ENCODE measurements at places on chromosomes 5 and 9.
A peak's percentile ranks its signal among the peaks of the same experiment; 100 is the strongest.

- DNase-seq, result no peak
Observed at GRCh38 chr9:97695390-97695789, 1.8 kb downstream of the XPA start.

DNA sequence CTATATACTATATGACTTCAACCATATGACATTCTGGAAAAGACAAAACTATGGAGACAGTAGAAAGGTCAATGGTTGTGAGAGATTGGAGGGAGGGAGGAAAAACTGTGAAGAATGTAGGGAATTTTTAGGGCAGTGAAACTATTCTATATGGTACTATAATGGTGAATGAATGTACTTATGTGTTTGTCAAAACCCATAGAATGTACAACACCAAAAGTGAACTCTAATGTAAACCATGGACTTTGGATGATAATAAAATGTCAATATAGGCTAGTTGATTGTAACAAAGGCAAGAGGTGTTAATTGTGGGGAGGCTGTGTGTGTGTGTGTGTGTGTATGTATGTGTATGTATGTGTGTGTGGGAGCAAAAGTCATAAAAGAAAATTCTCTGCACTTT, 10.8 kb upstream of the STOM start:
- DNase-seq, result no peak

- DNase-seq, result no peak
Observed at GRCh38 chr5:67515020-67515689, 318.6 kb upstream of the CD180 start.

DNA sequence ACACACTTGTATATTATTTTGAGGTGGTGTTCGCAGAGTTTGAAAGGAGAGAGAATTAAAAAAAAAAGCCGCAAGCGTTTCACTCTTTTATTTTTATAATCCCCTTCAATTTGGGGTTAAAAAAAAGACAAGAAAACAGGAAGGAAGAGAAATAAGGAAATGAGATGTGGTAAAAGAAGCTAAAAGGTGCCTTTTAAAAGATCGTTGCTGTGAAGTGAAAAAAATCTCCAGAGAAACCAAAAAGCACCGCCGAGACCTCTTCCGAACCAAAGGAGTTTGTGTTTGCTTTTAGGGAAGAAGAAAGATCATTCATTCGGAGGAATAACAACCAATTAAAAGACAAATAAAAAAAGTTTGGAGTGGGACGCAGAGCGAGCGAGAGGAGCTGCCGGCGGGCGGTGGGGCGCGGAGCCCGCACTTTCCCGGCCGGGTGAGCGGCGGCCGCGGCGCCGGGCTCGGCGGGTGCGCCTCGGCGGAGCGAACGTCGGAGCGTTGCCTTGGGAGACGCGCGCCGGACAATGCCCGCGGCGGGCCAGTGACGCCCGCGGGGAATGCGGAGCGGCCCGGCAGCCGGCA, 355 bp downstream of the TLE4 start:
- DNase-seq, result no peak

DNA sequence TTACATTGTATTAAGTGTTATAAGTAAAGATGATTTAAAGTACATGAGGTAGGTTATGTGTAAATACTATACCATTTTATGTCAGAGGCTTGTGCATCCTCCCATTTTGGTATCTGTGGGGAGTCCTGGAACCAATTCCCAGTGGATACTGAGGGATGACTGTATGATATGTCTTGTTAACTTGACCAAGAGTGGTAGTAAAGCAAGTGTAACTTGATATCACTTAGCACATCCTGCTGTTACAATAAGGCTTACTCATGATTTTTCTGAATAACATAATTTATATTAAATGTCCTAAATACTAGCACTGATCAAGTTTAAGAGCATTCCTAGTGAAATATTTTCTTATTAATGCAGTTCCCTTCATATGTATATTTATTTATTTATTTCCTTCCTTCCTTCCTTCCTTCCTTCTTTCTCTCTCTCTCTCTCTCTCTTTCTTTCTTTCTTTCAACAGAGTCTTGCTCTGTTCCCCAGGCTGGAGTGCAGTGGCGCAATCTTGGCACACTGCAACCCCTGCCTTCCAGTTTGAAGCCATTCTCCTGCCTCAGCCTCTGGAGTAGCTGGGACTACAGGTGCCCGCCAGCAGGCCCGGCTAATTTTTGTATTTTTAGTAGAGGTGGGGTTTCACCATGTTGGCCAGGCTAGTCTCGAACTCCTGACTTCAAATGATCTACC, 7.5 kb downstream of the NDFIP1 start:
- DNase-seq, result no peak

- no peak for DNase-seq
Observed at GRCh38 chr9:104287253-104287878, 193.3 kb downstream of the SMC2 start.

DNA sequence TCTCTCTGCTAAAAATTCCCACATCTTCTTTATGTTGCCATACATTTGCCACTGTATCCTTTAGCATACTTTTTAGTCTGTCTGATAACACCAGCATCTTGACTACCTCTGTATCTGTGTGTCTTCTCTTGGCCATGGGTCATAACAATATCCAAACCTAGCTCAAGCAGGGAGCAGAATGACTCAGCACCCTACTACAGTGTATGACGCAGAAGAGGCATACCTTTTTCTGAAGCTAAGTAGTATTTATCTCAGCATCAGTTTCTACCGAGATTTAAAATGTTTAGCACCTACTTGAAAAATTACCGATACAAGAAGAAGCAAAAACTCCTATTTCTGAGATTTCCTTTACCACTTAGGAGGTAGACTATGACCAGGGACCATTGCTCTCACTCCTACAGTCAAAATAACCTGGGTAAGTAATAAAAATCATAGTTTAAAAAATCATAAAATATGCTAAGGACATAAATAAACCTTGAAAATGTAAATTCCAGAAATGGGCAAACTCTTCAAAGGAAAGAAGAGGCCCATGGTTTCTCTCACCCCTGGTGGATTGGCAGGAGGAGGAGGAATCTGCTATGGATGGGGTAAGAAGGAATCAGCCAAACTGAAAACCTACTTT, 286.5 kb downstream of the MAST4 start:
- no peak for DNase-seq

DNA sequence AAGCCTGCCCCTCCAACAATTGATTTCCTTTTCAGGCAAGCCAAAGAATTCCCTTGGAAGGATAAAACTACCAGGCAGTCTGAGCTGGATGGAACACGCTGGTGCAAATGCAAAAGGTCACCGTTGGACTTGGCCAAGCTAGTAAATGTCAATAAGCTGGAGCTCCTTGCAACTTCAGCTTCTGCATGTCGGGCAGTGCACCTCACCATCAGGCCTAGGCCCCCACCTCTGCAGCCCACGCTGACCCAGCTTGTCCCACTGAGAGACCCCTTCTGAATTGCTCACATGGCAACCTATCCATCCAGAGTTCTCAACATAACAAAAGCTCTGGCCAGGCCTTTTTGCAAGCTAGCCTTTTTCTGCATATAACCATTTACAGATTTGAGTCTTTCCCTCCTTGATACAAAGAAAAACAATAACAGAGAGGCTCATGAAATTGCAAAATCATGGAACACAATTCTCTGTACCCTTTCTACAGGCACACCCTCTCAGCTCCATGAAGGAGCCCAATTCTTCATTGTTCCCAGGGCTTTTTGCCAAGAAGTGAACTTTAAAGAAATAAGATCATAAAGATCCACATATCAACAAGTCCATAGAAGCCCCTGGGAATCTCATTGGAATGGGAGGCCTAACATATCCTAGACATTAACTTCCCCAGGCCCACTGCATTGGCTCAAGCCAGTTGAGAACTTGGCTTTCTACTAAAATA, 123.9 kb upstream of the SLIT3 start:
- DNase-seq, result no peak

DNA sequence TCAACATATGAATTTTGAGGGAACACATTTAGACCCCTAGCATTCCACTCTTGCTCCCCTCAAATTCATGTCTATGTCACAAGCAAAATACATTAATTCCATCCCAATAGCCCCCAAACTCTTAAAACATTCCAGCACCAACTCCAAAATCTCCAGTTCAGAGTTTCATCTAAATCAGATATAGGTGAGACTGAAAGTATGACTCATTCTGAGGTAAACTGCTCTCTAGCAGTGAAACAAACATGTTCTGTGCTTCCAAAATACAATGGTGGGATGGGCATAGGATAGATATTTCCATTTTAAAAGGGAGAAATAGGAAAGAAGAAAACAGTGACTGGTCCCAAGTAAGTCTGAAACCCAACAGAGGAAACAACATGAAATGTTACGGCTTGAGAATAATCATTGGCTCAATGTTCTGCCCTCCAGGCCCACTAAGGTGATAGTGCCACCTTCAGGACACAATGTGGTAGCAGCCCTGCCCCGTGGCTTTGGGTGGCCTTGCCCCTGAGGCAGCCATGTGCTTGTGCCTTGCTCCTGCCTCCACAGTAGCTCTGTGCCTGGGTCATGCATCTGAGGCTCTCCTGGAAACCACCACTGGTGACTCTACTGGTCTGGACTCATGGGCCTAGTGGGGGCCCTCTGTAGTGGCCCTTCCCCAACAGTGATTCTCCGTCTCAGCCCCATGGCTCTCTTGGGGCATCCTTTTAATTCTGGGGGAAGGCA, 36.4 kb upstream of the IPPK start:
- DNase-seq, result no peak

GRCh38 chr9:7388755-7389154, 410.8 kb downstream of the DMAC1 start:
- DNase-seq, result no peak

DNA sequence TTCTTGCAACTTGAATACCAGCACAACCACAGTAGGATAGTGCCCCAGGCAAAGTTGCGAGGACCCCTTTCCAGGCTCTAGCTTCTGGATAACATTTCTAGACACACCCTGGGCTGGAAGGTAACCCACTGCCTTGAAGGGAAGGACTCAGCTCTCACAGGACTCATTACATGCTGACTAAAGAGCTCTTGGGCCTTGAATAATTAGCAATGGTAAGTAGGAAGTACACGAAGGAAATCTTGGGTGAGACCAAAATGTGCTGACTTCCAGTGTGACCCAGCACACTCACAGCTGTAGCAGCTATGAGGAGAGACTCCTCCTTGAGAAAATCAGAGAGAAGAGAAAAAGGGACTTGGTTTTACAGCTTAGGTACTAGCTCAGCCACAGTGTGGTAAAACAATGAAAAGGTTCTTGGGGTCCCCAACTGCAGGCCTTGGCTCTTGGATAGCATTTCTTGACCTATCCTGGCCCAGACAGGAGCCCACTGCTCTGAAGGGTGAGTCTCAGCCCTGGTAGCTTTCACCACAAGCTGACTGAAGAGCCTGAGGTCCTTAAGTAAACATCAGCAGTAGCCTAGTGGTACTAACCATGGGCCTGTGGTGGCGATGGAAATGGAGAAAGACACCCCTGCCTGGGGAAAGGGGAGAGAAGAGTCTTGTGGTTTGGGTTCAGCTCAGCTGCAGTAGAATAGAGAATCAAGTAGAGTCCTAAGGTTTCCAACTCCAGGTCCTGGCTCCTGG, 621.7 kb downstream of the SEMA5A start:
- DNase-seq, result no peak

- no peak for DNase-seq
Observed at GRCh38 chr5:154115291-154115690, 75.2 kb upstream of the GALNT10 start.

- DNase-seq, result no peak
Observed at GRCh38 chr5:134840811-134841210, 5.0 kb upstream of the C5orf24 start.

GRCh38 chr5:125416055-125416454, 669.6 kb upstream of the ZNF608 start:
- DNase-seq, result no peak

- DNase-seq, result no peak
Observed at GRCh38 chr5:31815376-31815775, 176.4 kb downstream of the PDZD2 start.

GRCh38 chr5:131276072-131276471, 12.2 kb downstream of the CDC42SE2 start:
- no peak for DNase-seq

DNA sequence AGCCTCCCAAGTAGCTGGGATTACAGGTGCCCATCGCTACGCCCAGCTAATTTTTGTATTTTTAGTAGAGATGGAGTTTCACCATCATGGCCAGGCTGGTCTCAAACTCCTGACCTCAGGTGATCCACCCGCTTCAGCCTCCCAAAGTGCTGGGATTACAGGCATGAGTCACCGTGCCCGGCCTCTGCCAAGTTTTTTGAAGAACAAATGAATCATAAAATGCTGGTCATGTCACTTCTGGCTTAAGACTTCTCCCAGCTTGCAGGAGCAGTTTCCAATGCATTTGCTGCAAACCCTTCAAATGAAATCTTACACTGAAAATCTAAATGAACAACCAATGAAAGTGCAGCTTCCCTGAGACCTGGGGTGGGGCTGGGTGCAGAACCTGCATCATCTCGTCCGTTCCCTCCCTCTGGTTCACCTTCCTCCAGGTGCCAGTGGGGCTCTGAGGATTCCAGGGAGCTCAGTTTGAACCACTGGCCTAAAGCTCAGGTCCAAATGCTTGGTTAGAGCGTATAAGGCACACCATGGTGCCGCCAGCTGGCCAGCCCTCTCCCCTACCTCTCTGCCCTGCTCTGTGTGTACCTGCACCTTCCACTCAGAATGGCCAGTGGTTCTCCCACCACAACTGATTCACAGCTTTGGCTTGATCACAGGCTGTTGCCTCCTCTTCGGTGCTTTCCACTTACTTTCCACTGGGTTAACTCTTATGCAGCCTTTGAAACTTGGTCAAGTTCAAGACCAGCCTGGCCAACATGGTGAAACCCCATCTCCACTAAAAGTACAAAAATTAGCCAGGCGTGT, 39.8 kb upstream of the FUBP3 start:
- DNase-seq, result no peak

- DNase-seq, result no peak
Observed at GRCh38 chr5:158914008-158915000, 185.4 kb downstream of the EBF1 start.

- peak; percentile 26 for DNase-seq
Observed at GRCh38 chr9:99296291-99296951, 74.3 kb downstream of the SEC61B start.

DNA sequence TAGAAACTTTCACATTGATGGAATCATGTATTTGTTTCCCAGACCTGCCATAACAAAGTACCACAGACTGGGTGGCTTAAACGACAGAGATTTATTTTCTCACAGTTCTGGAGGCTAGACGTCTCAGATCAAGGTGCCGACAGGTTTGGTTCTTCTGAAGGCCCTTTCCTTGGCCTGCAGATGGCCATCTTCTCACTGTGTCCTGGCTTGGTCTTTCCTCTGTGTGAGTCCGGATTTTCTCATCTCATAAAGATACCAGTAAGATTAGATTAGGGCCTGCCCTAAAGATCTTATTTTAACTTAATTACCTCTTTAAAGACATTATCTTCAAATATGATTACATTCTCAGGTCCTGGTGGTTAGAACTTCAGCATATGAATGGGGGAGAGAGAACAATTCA, 5.8 kb downstream of the USP20 start:
- no peak for DNase-seq

GRCh38 chr5:98414938-98415337, 358.5 kb upstream of the RGMB start:
- no peak for DNase-seq

Measured in nucleus accumbens (tissue), 56 donors.